ENCODE measurements at places on chromosomes 6 and 20. TPM values are rescaled to one million over a fixed set of nuclear protein-coding genes. Genes with fewer than 3 reads are reported as not detected.

NFKBIL1 gene
- 15.1 TPM for total RNA-seq

CGA gene
- not detected for total RNA-seq

- no peak for DNase-seq
These were observed 18.7 kb upstream of the SFT2D1 start for GRCh38 chr6:166361077-166361429.

DNA sequence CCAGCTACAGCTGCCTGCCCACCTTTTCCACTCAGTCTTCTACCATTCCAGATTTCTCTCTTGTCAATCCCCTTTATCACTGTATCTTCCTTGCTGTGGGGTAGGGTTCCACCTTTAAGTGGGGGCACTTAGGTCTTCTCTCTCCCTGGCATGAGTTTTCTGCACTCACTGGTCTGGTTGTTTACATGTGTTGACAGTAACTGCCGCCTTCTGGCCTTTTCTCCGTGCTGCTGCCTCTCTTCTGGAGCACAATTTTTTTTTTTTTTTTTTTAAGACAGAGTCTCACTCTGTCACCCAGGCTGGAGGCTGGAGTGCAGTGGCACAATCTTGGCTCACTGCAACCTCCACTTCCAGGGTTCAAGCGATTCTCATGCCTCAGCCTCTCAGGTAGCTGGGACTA, 12.0 kb downstream of the RNF114 start:
- no peak for DNase-seq

RPL10A gene
- 1,830 TPM for total RNA-seq

ADRM1 gene
- total RNA-seq = 153 TPM

- DNase-seq = no peak
These were observed 155.3 kb downstream of the EYA4 start for GRCh38 chr6:133396233-133396983.

DNA sequence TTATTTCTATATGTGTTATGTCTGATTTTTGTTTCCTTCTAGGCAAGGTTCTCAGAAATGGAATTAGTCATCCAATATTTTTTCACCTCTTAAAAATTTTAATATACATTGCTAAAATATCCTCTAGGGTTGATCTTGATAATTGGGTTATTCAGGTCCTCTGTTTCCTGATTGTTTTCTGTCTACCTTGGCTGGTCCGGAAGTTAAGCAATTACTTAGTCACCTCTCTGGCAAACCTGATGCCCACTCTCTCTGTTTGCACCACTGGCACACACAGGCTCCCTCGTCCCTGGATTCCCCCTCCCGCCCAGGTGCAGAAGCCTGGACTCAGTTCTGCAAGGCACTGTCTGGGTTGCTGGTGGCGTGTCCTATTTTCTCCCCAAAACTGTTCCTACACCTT, 27.7 kb downstream of the CST9L start:
- no peak for DNase-seq

- DNase-seq = no peak
These were observed 10.7 kb upstream of the TAAR2 start for GRCh38 chr6:132634796-132635195.

DNA sequence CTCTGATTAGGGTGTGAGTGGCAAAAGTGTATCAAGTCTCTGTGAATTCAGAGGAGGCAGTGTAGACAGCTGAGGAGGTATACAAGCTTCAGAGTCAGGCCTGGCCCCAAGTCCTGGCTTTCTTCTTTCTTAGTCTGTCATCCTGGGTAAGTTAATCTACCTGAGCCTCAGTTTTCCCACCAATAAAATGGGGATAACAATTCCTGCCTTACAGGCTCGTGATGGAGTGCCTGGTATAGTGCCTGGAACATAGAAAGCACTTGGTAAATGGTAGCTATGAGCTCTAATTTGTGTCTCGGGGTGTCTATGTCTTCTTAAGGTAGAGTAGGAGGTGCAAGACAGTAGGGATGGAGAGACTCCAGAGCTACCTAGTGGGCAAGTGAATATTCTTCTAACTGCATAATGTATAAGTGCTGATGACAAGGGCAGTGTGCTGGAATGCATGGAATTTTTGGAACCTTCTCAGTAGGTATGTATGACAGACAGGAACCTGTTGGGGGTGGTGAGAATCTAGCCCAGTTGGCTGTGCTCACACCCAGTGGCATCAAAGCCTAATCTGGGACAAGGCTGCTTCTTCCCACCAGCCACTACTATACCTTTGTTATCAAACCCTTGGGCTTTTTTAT, 4.0 kb upstream of the SCUBE3 start:
- DNase-seq = no peak

- no peak for DNase-seq
These were observed 63.5 kb upstream of the VSTM2L start for GRCh38 chr20:37839432-37839827.

DNA sequence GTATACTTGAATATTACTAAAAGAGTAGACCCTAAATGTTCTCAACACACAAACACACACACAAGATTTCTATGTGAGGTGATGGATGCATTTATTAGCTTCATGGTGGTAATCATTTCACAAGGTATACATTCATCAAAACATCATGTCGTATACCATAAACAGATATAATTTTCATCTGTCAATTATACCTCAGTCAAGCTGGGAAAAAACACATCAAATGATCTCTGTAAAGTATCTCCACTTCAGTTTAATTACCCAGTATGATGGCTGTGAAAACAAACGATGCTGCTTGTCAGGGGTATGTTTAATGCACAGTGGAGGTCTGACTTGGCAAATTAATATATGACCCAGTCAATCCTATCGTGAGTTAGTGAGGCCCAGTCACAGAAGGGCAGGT, 157.2 kb downstream of the MTFR2 start:
- DNase-seq = no peak

DNA sequence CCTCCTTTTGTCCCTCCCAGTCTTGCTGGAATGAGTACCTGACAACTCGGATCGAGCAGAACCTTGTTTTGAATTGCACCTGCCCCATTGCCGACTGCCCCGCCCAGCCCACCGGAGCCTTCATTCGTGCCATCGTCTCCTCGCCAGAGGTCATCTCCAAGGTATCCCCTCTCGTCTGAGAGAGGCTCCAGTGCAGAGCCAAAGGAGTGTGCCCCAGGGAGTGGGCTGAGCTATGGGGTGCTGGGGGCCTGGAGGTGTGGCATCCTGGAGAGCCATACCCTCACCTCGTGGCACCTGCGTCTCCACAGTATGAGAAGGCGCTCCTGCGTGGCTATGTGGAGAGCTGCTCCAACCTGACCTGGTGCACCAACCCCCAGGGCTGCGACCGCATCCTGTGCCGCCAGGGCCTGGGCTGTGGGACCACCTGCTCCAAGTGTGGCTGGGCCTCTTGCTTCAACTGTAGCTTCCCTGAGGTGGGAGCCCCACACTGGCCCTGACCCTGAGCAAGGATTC, 8.8 kb downstream of the DNPH1 start:
- DNase-seq = no peak

- DNase-seq = no peak
These were observed 111.0 kb downstream of the DTNBP1 start for GRCh38 chr6:15551798-15552197.

- no peak for DNase-seq
These were observed 112.3 kb downstream of the ERMARD start for GRCh38 chr6:169863710-169864109.

- no peak for DNase-seq
These were observed 51.6 kb downstream of the CDH4 start for GRCh38 chr20:61303675-61304074.

GRCh38 chr20:61954276-61955021, 111.2 kb downstream of the TAF4 start:
- DNase-seq = no peak
